ENCODE measurements at places on chromosomes 12 and 14. TPM values are rescaled to one million over a fixed set of nuclear protein-coding genes. Genes with fewer than 3 reads are reported as not detected.

The CABP1 gene
- total RNA-seq = not detected

The TAS2R30 gene
- total RNA-seq = not detected

The KRT86 gene
- 62.5 TPM for total RNA-seq

The DENND5B gene
- 15.8 TPM for total RNA-seq

The PLEKHG7 gene
- total RNA-seq = 0.10 TPM

The RNF212B gene
- total RNA-seq = not detected

The RAPGEF3 gene
- 0.72 TPM for total RNA-seq

The PLA2G1B gene
- total RNA-seq = not detected

The ETFBKMT gene
- total RNA-seq = 0.64 TPM

The DPPA3 gene
- total RNA-seq = not detected

The NR1H4 gene
- not detected for total RNA-seq

The TAS2R9 gene
- total RNA-seq = not detected

The PRKD1 gene
- total RNA-seq = 2.6 TPM

The GLIPR1L2 gene
- total RNA-seq = 0.14 TPM

The OR6C74 gene
- total RNA-seq = not detected

The MANSC4 gene
- not detected for total RNA-seq

The PLBD1 gene
- total RNA-seq = 3.8 TPM

The NPAS3 gene
- total RNA-seq = not detected

The RNU4-1 gene
- not detected for total RNA-seq

The ATP2B1 gene
- total RNA-seq = 82.3 TPM

The RAD9B gene
- total RNA-seq = 0.11 TPM

The SOX5 gene
- total RNA-seq = not detected

The EFS gene
- total RNA-seq = not detected

The PLXNC1 gene
- total RNA-seq = 0.07 TPM

The CELA1 gene
- total RNA-seq = not detected

The PRR4 gene
- total RNA-seq = 1.9 TPM

The NTN4 gene
- 57.2 TPM for total RNA-seq

The GPX2 gene
- 242 TPM for total RNA-seq

The PTPN11 gene
- 63.4 TPM for total RNA-seq

The INSM2 gene
- 0.08 TPM for total RNA-seq

The FGF23 gene
- not detected for total RNA-seq

The GPRC5D gene
- not detected for total RNA-seq

The SYT1 gene
- total RNA-seq = 7.0 TPM

The FAM186B gene
- total RNA-seq = 0.16 TPM

The CD27 gene
- total RNA-seq = not detected

The C3AR1 gene
- total RNA-seq = not detected

The PRKCH gene
- total RNA-seq = 3.0 TPM

The TAC3 gene
- not detected for total RNA-seq

The RD3L gene
- total RNA-seq = not detected

The TIGAR gene
- total RNA-seq = 37.8 TPM

The STXBP6 gene
- 2.2 TPM for total RNA-seq

The CACNA2D4 gene
- not detected for total RNA-seq

The MIPOL1 gene
- 2.6 TPM for total RNA-seq

The TSHR gene
- total RNA-seq = not detected
